ENCODE measurements at places on chromosomes 5 and 9.

GRCh38 chr5:134246771-134247427 lies 21.0 kb upstream of the PPP2CA start:
- no peak for DNase-seq

DNA sequence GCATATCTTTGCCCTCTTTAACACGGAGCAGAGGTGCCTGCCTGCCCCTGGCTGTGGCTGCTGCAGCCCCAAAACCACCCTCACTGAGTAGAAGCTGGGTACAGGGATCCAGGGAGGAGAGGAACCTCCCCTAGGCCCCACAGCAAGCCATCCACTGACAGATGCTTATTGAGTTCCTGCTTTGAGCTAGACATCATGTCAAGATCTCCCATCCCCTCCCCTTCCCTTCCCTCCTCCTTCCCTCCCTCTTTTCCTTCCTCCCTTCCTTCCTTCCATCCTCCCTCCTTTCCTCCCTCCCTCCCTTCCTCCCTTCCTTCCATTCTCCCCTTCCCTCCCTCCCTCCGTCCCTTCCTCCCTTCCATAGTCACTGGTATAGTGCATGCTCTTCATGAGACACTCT lies 29.3 kb downstream of the GOLGA2 start:
- no peak for DNase-seq

GRCh38 chr9:95433096-95433819 lies 83.5 kb downstream of the PTCH1 start:
- no peak for DNase-seq

DNA sequence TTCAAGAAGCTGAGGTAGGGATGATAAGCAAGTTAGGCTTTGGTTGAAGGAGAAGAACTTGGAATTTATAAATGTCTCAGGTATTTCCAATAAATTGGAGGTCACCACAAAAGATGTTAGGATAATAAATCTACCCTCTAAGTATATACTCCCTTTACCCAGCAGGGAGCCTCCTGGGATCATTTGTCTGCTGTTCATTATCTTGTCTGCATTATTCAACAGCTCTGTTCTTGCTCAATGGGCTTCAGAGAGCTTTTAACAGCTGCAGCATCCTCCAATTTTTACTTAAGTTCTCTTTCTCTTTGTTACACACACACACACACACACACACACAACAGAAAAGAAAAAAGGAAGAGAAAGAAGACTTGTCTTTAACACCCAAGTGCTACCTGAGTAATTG lies 51.7 kb upstream of the VPS13A start:
- no peak for DNase-seq

DNA sequence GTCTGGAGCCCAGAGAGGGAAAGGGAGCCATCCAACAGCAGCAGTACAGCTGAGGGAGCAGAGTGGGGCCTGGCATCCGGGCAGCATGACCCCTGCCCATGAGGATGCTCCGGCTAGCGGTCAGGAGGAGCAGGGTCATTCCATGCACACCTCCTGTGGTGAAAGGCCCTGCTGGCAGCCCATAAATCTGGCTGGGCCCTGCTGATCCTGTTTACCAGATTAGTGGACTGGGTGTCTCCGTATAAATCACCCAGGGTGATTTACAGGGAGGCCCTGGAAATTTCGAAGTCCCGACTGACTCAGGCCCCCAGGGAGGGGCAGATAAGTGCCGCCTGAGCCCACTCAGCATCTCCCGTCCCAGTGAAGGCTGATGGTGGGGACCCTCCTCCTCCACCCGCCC lies 117.6 kb upstream of the HAND1 start:
- DNase-seq: no peak

Measured in mesothelial cell of epicardium (in vitro differentiated cells).